ENCODE measurements at places on chromosomes 7 and 10.

DNA sequence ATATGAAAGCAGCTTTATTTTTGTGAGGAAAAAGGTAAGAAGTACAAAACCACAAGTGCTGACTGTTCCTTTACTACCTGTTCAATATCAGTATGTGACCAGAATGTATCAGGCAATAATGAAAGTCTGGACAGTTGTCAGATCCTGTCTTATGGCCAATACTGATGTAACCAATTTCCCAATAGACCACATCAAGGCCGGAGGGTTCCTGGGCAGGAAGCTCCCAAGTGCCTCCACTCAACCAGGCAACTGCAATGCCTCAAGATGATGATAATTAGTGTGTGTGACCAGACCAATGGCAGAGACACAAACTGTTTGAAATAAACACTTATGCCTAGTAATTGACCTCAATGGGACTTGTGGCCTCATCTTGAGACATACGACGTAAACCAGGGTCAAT is 149.4 kb upstream of the ASAH2 start:
- DNase-seq, result no peak

DNA sequence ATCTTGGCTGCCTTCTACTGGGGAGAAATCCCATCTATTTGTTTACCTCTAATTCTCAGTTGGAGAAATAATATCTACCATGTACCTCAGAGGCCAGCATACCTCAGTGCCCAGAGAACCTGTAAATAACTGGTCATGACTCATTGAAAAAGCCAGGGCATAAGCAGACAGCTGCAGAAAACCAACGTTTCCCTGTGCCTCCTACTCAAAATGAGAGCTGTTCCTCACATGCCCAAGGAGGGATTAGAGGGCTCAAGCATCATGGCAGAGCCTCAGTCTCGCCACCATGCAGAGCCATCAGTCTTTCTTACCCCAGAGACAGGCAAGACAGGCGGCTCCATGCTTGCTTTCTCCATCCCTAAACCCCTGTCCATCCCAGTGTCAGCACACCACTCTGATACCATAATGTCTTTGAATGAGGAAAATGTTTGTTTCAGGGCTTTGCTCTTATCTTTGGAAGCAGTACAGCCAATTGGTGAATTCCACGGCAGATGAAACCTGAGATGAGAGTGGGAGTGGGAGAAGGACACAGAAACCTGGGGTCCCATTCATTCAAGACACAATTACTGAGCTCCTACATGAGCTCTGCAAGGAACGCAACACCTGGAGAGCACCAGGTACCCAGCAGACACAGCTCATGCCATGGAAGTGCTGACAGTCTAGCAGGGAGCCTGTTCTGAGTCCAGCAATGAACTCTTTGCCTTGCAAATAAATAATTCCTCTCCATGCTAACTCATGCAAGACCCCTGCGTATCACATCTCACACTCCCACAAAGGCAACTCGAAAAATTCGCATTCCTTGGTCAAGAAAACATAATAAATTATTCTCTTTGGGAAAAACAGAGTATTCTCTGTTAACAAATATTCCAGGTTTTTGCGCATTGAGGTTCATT is 21.1 kb downstream of the PON1 start:
- DNase-seq, result no peak

DNA sequence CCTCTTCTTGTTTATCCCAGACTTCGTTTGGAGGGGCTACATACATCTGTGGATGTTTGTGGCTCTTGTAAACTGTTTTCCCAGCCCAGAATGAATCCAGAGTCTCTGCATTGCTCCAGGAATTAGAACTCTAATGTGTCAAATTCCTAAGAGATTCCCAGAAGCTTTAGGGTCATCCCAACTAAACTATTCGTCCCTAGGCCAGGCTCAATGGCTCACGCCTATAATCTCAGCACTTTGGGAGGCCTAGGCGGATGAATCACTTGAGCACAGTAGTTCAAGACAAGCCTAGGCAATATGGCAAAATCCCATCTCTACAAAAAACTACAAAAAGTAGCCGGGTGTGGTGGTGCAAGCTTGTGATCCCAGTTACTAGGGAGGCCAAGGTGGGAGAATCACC is 28.5 kb downstream of the ARHGAP19 start:
- no peak for DNase-seq

- DNase-seq, result no peak
Measured at GRCh38 chr7:130430841-130431666, 9.8 kb downstream of the CEP41 start.

DNA sequence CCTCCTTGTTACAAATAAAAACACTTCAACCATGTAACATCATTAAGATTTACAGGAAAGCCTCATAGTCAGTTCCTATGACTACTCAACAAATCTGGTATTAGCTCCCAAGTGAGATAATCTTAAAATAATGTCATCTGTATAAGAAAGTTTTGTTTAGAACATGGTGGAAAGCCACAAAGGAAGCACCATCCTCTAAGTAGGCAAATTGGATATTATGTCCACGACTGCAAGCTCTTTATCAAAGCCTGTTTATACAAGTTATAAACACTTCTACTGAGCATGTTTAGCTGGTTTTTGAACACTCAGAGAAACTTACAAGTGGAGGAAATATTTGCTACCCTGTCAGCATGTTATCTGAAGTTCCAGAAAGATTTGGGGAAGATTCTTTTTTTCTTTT is 349.8 kb downstream of the ARL4A start:
- no peak for DNase-seq

GRCh38 chr7:105215182-105215581 is 173.5 kb downstream of the SRPK2 start:
- DNase-seq, result no peak

DNA sequence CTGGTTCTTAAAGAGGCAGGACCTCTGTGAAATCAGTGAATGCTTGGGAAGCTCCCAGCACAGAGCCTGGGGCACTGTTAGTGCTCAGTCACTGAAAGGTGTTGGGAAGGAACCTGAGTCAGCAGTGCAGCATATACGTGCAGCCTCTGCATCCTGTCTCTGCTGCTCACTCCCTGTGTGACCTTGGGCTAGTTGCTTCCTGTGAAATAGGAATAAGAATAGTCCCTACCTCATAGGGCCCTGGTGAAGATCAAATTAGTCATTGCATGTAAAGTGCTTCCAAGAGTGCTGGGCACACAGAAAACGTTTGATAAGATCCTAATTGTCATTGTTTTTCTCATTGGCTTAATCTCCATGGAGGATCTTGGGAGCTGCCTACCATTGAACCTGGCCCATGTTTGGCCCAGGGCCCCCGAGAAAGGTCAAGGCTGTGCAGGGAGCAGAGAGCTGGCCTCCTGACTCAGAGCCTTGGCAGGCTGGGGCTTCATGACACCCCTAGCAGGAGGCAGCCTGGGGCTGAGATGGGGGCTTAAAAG is 73.3 kb upstream of the COL13A1 start:
- no peak for DNase-seq

DNA sequence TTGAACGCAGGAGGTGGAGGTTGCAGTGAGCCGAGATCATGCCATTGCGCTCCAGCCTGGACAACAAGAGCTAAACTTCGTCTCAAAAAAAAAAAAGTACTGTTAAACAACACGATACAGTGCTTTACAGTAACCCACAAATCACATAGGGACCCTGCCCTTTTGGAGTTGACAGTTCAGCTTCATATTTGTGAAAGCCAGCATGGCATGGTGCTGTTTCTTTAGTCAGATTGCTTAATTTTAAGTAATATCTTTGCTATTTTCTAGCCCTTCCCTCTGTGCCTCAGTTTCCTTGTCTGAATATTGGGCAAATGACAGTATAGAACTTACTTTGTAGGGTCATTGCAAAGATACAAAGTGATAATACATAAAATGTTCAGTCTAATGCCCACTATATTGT is 4.9 kb downstream of the CDC123 start:
- DNase-seq, result no peak

- DNase-seq, result no peak
Measured at GRCh38 chr7:122975341-122975740, 20.2 kb downstream of the TAS2R16 start.

DNA sequence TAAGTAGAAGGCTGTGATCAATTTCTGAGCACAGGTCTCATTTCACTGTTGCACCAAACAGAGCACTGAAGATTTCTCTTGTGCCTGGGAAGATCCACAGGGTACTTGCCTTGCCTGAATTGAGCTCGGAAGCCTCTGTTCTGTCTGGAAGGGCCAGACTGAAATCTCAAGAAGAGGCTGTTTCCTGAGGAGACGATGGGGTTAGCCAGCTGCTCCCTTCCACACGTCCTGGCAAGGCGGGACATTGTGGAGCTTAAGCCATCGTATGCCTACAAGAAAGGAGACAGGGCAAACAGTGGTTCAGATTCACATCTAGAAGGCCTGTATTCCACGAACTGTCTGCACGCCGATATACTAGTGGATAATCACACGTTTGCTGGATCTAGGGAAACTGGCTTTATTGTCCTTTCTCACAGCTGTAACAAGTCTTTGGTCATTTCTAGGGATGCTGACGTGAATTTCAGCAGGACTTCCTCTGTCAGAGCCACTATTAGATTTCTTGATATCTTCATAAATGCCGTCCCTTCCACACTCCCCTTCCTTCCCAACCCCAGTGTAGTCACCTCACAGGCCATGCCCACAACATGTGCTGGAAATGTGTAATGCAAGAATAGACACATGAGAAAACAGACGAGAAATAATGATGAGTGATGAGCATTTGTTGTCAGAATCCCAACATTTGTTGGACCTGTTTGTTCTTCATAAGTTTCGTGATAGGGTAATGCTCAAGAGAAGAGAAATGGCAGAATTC is 137.2 kb upstream of the RSU1 start:
- DNase-seq, result no peak

GRCh38 chr10:24495666-24496460 is 227.8 kb downstream of the ARHGAP21 start:
- no peak for DNase-seq

- DNase-seq, result no peak
Measured at GRCh38 chr10:81730891-81731290, 144.1 kb upstream of the NRG3 start.

GRCh38 chr10:67785098-67785497 is 52.9 kb downstream of the DNAJC12 start:
- DNase-seq, result peak; percentile 31

- DNase-seq, result no peak
Measured at GRCh38 chr10:69818676-69819239, 17.1 kb downstream of the COL13A1 start.

DNA sequence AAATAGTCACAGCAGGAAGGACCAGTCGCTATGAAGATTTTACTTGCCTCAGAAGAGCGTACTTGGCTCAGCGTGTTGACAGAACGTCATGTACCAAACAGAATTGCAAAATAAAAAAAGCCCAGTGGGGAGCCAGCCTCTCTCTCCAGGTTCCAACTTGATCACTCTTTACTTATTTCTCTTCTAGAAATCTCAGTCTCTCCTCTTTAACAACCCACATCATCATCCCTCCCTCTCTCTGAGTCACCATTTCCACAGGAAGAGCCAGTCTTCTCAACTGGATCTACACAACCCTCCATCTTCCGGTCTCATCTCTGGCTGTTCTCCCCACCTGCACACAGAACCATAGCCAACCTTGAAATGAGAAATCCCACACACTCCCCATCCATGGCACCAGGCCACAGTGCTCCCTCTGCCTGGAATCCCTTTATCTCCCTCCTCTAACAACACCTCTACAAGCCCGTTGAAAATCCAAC is 718.3 kb downstream of the GRID1 start:
- DNase-seq, result no peak

DNA sequence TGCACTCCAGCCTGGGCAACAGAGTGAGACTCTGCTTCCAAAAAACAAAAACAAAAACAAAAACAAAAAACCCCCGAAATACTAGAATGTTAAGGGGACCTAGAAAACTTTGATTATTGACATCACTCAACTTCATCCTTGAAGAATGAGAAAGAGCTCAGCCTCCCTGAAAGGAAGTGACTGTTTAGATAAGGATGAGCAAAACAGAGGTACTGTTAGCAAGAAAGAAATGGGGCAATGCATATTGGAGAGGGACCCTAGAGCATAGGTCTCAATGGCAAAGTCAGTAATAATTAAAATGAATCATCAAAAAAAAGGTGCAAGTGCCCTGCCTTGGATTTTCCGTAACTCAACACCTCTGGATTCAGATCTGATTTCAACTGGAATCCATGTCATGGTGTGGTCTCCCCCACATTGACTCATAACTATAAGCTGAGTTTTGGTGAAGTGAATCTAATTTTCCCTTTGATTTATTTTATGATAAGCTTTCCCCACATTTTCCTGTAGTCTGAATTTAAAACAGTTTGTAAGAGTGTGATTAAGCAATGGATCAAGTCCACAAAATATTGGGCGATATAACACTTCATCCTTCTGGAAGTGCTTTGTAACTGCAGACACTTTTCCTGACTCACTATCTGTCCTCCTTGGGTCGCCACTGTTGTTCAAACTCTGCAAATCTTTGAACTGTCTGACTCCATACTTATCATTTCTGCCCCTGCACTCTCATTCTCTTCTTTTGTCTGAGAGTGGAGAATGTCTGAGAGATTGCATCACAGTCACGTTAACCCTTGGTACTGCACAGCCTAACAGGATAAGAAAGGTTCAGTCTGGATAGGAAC is 224.8 kb upstream of the LYZL1 start:
- DNase-seq, result no peak

GRCh38 chr10:96687317-96688012 is 32.8 kb downstream of the PIK3AP1 start:
- no peak for DNase-seq

DNA sequence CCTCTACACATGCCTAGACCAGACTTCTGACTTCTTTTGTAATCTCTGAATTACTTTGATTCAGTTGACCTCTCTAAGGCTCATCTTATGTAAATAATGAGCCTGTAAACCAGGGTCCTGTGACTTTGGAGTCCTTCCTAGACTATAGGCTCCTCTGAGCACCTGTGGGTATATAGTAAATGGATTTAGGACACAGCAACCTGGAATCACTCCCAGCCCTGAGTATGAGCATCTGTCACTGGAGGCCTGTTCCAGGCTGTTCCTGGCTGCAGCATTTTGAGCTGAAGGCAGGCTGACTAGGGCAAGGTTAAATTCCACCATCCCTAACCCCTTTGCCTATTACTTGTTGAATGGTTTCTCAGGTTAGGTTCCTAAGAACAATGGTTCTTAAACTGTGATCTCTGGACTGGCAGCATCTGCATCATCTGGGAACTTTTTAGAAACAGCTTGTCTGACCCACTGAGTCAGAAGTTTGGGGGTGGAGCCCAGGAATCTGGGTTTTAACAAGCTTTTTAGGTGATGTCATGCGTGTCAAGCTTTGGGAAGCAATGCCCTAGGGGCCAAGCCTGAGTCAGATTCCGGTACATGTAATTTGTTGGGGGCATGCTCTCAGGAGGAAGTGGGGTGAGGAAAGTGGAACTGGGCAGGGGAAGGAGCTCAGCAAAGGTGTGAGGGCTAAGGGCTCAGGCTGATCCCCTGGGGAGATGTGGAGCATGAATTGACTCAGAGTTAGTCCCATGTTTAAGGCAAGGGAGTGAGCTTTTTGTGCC is 28.2 kb downstream of the MINDY4 start:
- DNase-seq, result no peak

GRCh38 chr7:4831723-4832495 is 29.9 kb downstream of the PAPOLB start:
- no peak for DNase-seq

DNA sequence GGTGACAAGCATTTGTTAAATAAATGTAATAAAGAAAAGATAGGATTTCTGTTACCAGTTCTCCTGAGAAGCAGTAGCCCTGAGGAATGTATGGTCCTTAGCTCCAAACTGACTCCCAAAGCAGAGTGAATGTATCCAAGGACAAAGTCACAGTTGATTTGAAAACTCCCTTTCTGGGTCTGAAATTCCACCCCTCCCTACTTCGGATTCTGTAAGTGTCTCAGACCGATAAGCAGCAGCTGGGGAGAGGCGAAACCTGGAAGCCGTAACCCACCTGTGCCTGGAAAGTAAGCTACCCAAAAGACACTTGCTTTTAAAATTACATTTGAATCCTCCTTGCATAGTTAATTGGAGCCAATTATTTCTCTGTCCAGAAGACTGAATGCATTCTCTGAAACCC is 122.9 kb upstream of the FRMD4A start:
- DNase-seq, result no peak

GRCh38 chr7:139746652-139747051 is 31.1 kb downstream of the HIPK2 start:
- DNase-seq, result no peak

Data from hematopoietic multipotent progenitor cell treated with erythropoietin and hydrocortisone succinate and interleukin-3 and kit ligand, for 6 days (in vitro differentiated cells).